ENCODE measurements at places on chromosomes 6 and 20. TPM values are rescaled to one million over a fixed set of nuclear protein-coding genes. Genes with fewer than 3 reads are reported as not detected.

The ESR1 gene
- not detected for polyA plus RNA-seq

- no peak for DNase-seq
- H3K27me3 ChIP-seq, result peaks cover 12% of the 10 kb centered on the region
- peaks cover 17% of the 10 kb centered on the region for H3K4me1 ChIP-seq
- H3K4me3 ChIP-seq, result no peak within 1 kb of the TSS
Observed at GRCh38 chr6:110180228-110181008, at the start of gene CDC40. CDC40 (plus strand) TSS chr6:110180427; CDS start chr6:110180445, 18 bp downstream.

DNA sequence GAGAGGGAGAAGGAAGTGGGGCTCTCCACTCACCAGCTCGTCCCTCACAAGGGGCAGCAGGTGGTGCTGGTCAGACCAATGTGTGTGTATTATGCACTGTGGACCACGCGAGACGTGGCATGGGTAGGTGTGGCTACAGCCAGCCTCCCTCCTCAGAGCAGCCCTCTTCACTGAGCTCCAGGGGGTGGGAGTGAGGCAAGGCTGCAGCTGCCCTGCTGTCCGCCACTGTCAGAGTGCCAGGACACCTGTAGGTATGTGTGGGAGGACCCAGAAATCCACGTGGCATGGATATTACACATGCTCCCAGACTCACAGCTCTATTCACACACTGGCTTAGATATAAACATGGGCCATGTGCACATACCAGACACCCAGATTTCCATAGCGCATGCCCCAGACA, 90.3 kb downstream of the VEGFA start:
- no peaks in the 10 kb centered on the region for H3K27me3 ChIP-seq
- H3K4me3 ChIP-seq, result no peak overlapping the region
- H3K4me1 ChIP-seq, result no peaks in the 10 kb centered on the region

The ADGB gene
- polyA plus RNA-seq, result not detected

- no peak overlapping the region for H3K4me3 ChIP-seq
- no peak overlapping the region for H3K27ac ChIP-seq
- H3K4me1 ChIP-seq, result no peaks in the 10 kb centered on the region
- H3K27me3 ChIP-seq, result peaks cover 12% of the 10 kb centered on the region
Observed at GRCh38 chr6:163391985-163392384, 22.5 kb upstream of the QKI start.

- peaks cover 95% of the 10 kb centered on the region for H3K4me1 ChIP-seq
- H3K4me3 ChIP-seq, result no peak overlapping the region
- no peak overlapping the region for H3K27ac ChIP-seq
- no peak for DNase-seq
- no peaks in the 10 kb centered on the region for H3K27me3 ChIP-seq
Observed at GRCh38 chr20:46083101-46083500, 6.7 kb downstream of the NCOA5 start.
